CD4-positive, CD25-positive, alpha-beta regulatory T cell (primary cell): ENCODE measurements at places on chromosomes 16 and 17.

- no peak for DNase-seq
Observed at GRCh38 chr16:25812215-25812614, 120.5 kb downstream of the HS3ST4 start.

- no peak for DNase-seq
Observed at GRCh38 chr17:55709440-55709839, 13.2 kb downstream of the TMEM100 start.

DNA sequence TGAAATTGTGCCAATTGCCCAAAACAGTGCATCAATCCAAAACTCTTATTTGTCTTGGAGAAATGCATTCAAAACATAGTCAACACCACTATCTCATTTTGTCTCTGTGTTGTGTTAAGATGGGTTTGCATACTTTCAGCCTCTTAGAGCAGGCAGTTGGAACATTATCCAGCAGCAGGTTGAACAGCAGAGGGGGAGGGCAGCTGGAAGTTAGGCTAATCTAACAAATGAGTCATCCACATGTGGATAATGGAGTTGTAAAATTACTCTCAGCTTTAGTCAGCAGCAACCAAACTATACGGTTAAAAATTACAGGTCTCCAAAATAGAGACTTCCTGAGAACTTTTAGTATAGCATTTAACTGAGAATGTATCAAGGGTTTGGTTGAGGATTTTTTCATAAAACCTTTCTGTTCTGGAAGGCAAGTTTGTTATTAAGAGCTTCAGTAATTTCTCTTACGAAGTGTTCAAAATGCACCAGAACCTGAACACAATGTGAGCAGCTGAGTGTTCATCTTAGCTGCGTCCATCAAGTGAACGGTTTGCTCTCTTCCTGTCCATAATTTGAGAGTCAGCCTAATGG, 46.3 kb downstream of the PRKCA start:
- DNase-seq, result peak; percentile 31

- DNase-seq, result peak; percentile 34
Observed at GRCh38 chr17:62652251-62653001, 25.0 kb downstream of the MRC2 start.

- DNase-seq, result peak; percentile 61
Observed at GRCh38 chr17:44533533-44534246, 23.6 kb upstream of the FZD2 start.

GRCh38 chr16:54846766-54847165, 83.9 kb upstream of the IRX5 start:
- DNase-seq, result no peak
